ENCODE measurements at places on chromosomes 3 and 15.

DNA sequence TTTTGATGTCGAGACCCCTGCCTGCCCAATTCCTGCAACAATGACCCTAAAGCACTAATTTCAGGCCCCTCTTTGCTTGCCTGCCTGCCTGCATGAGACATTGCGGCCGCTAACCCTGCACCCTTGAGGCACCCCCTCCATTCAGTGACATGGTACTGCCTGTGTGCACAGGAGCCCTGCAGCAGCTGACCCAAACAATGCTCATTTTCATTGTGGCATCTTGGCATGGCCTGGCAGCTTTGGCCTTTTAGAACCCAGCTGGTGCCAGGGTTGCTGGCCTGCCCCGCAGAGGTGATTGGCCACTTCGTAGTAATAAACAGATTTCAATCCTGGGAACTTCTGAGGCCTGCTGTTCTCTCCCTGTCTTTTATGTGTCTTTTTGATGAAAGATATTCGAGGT is 33.8 kb downstream of the SLCO3A1 start:
- no peak for DNase-seq

- DNase-seq = no peak
Observed at GRCh38 chr3:17634964-17635363, 107.5 kb downstream of the TBC1D5 start.

DNA sequence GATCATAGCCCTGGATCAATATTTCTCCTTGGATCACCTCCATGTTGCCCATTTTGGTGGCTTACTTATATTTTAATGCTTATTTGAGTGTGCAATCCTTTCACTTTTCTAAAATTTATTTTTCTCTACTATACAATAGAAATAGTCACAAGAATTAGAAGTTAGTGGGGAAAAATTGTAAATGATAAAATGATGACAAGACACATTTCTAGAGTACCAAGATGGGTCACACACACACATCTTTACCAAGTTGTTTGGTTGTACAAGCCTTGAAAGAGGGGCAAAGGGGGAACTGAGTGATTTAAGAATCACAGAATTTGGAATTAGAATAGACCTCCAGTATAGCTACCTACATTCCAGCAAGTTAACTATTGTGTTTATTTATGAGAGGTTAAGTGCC is 545.8 kb downstream of the RBMS3 start:
- no peak for DNase-seq

DNA sequence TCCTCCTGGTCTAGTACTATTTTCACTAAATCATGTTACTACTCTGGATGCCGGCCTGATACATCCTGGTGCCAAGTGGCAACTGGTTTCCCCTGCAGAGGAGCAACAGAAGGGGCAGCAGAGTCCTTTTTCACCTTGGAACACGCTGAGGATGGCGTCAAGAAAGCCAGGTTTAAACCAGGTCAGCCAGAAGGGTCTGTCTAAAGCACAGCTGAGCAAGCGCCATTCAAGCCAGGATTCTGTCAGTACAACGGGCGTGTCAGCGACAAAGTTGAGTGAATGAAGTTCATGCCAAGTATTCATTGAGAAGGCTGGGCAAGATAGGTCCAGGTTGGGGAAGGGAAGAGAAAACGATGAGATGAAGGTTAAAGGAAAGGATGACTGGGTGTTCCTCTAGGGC is 88.2 kb downstream of the FBN1 start:
- no peak for DNase-seq
